ENCODE measurements at places on chromosomes 3 and 15. TPM values are rescaled to one million over a fixed set of nuclear protein-coding genes. Genes with fewer than 3 reads are reported as not detected.

ANKRD63 gene
- total RNA-seq, result not detected

CFAP161 gene
- total RNA-seq, result not detected

GOLGA8S gene
- total RNA-seq, result 0.39 TPM

CMTM6 gene
- total RNA-seq, result 32.6 TPM

TNFAIP8L3 gene
- total RNA-seq, result 6.6 TPM
